ENCODE measurements at places on chromosomes 13 and 19.

GRCh38 chr19:56608274-56608964 is 13.3 kb downstream of the ZNF71 start:
- no peak for DNase-seq

GRCh38 chr13:34751492-34751891 is 190.6 kb upstream of the NBEA start:
- no peak for DNase-seq

- DNase-seq = no peak
Observed at GRCh38 chr19:51822325-51822724, 27.4 kb downstream of the FPR3 start.

GRCh38 chr13:95615539-95615938 is 29.0 kb downstream of the DZIP1 start:
- no peak for DNase-seq

GRCh38 chr13:110273254-110273653 is 33.7 kb downstream of the COL4A1 start:
- DNase-seq = no peak

- no peak for DNase-seq
Observed at GRCh38 chr13:75985132-75985531, 349.0 kb downstream of the LMO7 start.

DNA sequence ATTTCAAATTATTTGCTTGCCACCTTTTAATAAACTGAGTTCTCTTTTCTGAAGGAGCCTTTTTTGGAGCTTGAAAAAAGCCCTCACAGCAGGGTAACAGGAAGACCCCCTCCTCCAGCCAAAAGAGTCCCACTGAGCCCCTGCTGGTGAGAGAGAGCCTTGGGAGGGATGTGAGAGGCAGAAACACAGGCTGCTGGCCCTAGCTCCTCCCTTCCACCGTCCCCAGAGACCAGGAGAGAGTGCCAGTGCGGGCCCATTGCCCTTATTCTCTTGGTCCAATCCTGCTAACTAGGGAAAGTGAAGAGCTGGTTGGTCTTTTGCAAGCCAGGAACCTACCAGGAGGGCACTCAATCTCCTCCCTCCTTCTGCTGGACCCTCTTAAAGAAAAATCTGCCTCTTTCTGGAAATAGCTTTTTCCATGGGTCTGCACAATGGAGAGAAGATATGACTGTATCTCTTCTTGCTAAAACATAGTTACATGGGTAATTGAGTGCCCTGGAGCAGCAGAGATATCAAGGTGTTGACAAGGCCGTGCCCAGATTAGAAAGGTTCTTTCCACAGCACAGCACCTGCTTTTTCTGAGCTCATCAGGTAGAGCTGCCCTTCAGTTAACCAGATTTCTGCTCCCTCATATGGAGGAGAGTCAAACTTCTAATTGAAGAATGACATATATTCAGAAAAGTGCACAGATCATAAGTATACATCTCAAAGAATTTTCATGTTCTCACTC is 113.9 kb downstream of the LRCH1 start:
- no peak for DNase-seq

- DNase-seq = no peak
Observed at GRCh38 chr19:44890366-44891015, 563 bp upstream of the TOMM40 start.

GRCh38 chr13:106172176-106172905 is 363.1 kb downstream of the EFNB2 start:
- no peak for DNase-seq

GRCh38 chr13:84542348-84542747 is 660.1 kb upstream of the SLITRK1 start:
- no peak for DNase-seq

DNA sequence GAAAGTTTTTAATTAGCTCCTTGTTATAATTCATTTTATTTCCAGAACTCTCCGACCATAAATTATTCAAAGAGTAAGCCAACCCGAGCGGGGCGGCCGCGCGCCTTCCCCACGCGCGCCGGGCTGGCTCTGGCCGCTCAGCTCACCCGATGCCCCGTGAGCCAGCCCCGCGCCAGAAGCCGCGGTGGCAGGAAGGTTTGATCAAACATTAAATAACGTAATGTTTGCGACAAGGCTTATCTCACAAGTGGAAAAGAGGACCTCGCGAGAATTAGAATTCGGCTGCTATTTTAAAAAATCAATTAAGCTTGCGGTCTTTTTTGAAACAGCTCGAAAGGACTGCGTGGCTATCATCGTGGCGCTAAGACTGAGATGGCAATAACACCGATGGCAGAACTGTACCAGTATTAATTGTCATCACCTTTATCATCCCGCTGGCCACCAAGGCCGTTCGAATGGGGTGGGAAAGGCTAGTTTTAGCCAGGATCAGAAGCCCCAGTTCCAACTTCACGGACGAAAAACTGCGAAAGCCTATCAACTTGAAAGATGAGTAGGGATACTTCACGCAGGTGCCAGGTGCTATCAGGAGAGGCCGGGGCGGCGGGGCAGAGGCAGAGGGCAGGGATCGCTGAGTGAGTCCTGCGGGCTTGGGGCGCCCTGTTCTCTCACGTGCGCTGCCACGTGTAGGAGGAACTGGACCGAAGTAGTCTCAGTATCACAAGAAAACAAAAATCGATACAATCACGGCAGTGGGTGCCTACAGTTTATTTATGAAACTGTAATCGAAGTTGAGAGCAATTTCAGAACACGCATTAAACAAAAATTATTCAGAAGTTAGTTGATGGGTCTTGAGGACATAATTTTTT is 6.4 kb downstream of the POU4F1 start:
- DNase-seq = no peak

GRCh38 chr13:99356262-99357091 is 49.3 kb upstream of the GPR183 start:
- no peak for DNase-seq

DNA sequence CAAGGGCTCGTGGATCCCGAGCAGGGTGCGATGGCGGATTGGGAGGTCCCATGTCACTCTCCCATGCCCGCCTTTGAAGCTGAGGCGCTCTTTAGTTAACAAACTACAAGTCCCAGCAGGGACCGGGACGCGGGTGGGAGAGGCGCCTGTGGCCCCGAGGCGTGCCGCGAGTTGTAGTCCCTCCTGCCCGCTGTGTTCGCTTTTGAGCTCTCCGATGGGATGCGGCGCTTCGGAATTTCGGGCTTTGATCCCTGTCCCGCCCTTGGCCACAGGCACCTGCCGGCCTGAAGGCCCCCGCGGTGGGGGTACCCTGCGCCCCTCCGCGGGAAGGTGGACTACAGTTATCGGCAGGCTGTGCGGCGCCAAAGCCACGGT is 11.0 kb downstream of the CYTH2 start:
- peak; percentile 21 for DNase-seq

DNA sequence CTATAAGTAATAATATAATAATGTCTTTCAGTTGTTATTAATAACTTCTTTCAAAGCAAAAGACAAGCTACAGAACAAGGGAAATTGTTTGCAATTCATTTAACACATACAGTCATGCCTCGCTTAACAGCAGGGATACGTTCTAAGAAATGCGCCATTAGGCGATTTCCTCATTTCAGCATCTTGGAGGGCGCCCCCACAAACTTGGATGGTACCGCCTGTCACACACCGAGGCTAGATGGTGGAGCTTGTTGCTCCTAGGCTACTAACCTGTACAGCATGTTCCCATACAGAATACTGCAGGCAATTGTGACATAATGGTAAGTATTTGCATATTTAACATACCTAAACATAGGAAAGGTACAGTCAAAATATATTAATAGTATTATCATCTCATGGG is 8.2 kb upstream of the ANKRD10 start:
- DNase-seq = no peak

DNA sequence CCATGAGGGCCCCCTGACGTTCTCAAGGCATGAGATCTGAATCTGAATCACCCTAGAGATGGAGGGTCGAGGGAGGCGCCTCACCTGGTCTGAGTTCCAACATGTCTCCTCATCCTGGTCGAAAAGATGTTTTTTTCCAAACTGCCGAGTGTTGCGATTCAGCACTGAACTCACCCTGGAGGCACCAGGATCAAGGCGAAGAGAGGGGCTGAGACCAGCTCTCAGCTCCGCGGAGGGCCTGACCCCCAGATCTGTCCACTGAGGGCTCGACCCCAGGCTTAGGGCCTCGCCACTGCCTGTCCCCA is 555 bp downstream of the NR2C2AP start:
- DNase-seq = no peak

- no peak for DNase-seq
Observed at GRCh38 chr13:80361883-80362327, 21.0 kb upstream of the SPRY2 start.

GRCh38 chr13:90673746-90674145 is 673.7 kb upstream of the MIR17HG start:
- DNase-seq = no peak

DNA sequence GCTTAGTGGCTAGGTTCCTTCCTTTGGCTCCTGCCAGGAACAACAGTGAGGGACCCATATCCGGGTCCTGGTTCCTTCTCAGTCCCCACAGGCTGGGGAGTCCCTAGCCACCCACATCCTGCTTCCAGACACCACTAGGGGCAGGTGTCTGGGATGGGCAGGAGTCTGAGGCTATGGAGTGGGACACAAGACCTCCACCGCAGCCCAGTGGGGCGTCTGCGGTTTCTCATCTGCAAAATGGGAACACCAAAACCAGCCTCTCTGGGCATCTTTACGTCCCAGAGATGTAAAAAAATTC is 879 bp upstream of the FCGBP start:
- no peak for DNase-seq

- no peak for DNase-seq
Observed at GRCh38 chr13:27004866-27005265, 166.7 kb downstream of the USP12 start.

- no peak for DNase-seq
Observed at GRCh38 chr19:13122275-13122878, 4.3 kb downstream of the NACC1 start.

GRCh38 chr13:99007414-99007986 is 29.6 kb upstream of the DOCK9 start:
- DNase-seq = no peak

GRCh38 chr19:16369664-16370576 is 45.3 kb downstream of the KLF2 start:
- peak; percentile 64 for DNase-seq

- DNase-seq = peak; percentile 80
Observed at GRCh38 chr13:48769107-48769704, 115.5 kb downstream of the CYSLTR2 start.

GRCh38 chr13:72559716-72560115 is 167.7 kb downstream of the MZT1 start:
- DNase-seq = no peak

DNA sequence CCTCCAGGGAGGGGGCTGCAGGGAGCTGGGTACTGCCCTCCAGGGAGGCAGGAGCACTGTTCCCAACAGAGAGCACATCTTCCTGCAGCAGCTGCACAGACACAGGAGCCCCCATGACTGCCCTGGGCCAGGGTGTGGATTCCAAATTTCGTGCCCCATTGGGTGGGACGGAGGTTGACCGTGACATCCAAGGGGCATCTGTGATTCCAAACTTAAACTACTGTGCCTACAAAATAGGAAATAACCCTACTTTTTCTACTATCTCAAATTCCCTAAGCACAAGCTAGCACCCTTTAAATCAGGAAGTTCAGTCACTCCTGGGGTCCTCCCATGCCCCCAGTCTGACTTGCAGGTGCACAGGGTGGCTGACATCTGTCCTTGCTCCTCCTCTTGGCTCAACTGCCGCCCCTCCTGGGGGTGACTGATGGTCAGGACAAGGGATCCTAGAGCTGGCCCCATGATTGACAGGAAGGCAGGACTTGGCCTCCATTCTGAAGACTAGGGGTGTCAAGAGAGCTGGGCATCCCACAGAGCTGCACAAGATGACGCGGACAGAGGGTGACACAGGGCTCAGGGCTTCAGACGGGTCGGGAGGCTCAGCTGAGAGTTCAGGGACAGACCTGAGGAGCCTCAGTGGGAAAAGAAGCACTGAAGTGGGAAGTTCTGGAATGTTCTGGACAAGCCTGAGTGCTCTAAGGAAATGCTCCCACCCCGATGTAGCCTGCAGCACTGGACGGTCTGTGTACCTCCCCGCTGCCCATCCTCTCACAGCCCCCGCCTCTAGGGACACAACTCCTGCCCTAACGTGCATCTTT is 7.8 kb upstream of the CEACAM5 start:
- no peak for DNase-seq

GRCh38 chr13:98411013-98411412 is 165.9 kb downstream of the STK24 start:
- DNase-seq = no peak

- no peak for DNase-seq
Observed at GRCh38 chr13:97133955-97134354, 88.2 kb upstream of the MBNL2 start.

DNA sequence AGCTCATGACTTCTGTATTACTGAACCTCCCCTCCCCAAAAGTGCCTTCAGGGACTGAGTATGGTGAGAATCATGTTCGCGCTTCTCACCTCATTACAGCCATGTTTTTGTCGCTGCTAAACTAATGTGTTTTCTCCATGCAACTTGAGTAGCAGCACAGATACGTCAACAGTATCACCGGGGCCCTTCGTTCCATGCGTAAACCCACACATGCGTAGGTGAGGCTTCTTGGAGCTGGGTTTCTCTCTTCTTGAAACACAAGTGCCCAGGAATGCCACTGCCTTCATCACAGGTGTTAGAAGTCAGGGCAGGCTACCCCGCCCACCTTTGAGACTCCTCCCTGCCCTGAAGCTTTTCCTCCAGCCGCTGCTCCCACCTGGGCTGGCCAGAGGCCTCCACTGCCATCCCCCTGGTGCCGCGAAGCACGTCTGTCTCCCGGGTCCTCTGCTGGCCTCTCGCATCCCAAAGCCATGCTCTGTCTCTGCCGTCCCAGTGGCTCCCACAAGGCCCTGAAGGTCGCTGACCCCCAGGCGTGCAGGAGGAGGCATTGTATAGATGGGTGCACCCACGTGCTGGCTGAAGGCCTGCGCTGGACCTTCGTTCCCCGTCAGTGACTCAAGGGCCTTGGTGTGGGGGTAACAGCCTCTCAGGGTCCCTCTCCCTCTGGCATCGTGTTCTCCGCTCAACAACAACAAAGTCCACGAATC is 135.3 kb upstream of the MCF2L start:
- DNase-seq = no peak

DNA sequence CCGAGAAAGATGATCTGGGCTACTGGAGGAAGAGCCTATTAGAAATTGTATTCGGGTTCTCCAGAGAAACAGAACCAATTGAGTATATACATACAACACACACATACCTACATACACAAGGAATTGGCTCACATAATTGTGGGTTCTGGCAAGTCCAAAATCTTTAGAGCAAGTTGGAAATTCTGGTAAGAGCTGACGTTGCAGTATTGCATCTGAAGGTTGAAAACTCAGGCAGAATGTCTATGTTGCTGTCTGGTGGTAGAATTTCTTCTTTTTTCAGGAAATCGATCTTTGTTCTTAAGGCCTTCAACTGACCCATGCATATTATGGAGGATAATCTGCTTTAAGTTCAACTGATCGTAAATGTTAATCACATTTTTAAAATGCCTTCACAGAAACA is 15.5 kb upstream of the OLFM4 start:
- DNase-seq = no peak

- DNase-seq = no peak
Observed at GRCh38 chr13:28719227-28720055, 671 bp upstream of the SLC46A3 start.

Data from activated gamma-delta T cell treated with anti-CD3 and anti-CD28 coated beads, Interleukin-2, amount 50 U/mL, for 16 hours (primary cell).